ENCODE measurements at places on chromosomes 16 and 17. TPM values are rescaled to one million over a fixed set of nuclear protein-coding genes. Genes with fewer than 3 reads are reported as not detected.
A peak's percentile ranks its signal among the peaks of the same experiment; 100 is the strongest.

- no peak for DNase-seq
Measured at GRCh38 chr16:59878999-59879398, 1144.9 kb upstream of the GOT2 start.

DNA sequence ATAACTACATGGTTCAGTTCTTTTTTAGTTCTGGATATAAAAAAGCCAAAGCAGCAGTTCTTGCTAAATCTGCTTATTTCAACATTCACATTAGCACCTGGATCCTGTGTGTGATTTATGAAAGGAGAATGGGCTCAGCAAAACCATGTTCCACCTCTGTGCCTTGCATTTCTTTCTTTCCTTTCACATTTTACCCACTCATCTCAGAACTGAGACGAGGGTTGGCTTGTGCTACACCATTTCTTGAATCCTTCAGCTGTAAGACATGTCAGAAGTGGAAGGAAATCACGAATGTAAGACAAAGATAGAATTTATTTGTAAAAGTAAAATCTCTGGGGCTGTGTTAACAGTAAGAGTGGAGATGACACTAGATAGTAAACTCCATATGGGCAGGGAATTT is 1.2 kb upstream of the UTP6 start:
- no peak for DNase-seq

- no peak for DNase-seq
Measured at GRCh38 chr17:226108-227077, 44.9 kb upstream of the DOC2B start.

DNA sequence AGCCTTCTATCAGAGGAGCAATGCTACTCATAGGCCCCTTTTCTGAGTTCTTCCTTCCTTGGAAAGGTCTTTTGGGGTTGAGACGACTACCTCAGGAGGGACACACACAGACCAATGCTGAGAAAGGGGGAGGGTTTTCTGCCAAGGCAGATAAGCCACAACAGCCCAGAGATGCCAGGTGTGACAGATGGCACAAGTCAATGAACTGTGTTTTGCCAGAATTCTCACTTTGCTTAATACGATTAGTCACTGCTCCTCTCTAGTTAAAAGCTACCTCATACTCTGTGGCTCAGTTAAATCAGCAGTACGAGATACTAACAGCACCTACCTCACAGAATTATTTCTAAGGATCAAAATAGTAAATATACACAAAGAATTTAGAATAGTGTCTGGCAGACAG is 8.0 kb downstream of the BRD7 start:
- DNase-seq: no peak

DNA sequence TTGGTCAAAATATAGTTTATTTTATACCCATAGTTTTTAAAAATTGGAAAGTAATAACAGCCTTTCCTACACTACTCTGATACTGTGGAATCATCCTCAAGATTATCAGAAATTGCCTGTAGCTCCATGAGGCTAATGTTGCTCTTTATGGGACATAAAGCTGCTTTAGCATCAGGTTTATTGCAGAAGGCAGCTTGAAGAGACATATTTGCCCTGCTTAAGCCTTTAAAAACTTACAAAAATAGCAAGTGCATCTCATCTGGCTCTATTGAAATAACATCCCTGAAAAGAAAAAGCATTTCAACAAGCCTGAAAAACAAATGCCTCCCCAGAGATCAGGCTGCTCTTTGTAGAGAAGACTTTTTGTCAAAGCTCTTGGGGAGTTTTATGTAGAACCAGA is 142.9 kb upstream of the MON1B start:
- DNase-seq: no peak

- no peak for DNase-seq
Measured at GRCh38 chr17:43935204-43935925, 6.9 kb downstream of the PPY start.

GRCh38 chr17:82305727-82306300 is 11.6 kb downstream of the CD7 start:
- no peak for DNase-seq

GRCh38 chr16:88022076-88023042 is 71.1 kb downstream of the BANP start:
- DNase-seq: no peak

DNA sequence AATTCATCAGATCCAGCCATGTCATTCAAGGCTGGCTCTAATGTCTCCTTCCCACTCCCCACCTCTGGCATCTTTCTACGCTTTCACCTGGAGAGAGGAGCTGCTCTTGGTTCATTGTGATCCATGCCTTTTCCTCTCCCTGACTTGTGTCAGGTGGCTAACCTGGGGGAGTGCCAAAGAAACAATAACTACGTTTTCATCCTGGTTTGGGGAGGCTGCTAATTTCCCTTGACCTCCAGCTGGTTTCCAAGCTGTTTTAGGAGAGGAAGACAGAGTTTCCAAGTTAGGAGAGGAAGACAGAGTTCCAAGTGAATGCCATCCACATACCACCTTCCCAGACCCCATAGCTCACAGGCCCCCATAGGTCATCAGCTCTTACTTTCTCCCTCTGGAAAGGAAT is 40.0 kb upstream of the HLF start:
- DNase-seq: no peak

DNA sequence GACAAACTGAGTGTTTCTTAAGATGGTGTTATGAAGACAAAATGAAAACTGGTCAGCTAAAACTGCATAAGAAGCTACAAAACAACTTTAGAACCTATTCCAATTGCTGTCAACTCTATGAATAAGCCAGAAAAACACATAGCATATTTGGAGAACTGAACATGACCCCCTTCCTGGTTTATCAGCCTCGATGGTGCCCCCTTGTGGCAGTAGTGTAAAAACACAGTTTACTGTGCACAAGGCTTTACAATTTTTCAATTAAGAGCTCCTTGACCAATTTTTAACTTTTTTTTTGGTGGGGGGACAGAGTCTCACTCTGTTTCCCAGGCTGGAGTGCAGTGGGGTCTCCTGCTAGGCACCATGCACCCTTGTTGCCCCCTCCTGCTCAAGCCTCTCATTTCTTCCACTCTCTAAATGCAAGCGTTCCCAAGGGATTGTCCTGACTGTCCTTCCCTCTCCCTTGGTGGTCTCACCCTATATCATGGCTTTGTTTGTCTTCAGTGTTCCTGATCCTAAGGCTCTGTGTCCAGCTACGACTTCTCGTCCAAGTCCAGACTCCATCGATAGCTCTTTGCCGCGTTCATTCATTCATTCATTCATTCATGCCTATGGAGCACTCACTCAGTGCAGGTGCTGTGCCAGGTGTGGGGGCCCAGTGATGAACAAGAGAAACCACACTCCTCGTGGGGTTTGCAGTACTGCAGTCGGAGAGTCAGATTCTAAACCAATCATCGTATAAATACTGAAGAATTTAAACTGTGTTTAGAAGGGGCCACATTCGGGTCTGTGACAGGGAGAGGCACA is 7.5 kb downstream of the EIF1 start:
- peak; percentile 73 for DNase-seq

DNA sequence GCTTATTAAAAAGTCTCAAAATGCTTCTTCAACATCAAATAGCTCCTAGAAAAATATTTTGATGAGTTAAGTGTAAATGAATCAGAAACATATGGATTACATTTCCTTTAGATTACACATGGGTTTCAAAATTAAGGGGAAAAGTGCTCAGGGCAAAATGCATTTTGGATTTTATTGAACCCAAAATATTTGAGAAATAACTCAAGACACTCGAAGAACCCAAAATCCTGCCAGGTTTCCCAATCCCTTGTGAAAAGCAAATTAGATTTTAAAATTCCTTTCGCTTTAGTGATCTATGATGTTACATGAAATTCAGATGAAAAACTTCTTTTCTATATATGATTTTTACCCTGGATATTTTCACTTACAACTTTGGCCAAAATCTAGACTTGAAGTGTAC is 847.4 kb upstream of the SOX9 start:
- no peak for DNase-seq

DNA sequence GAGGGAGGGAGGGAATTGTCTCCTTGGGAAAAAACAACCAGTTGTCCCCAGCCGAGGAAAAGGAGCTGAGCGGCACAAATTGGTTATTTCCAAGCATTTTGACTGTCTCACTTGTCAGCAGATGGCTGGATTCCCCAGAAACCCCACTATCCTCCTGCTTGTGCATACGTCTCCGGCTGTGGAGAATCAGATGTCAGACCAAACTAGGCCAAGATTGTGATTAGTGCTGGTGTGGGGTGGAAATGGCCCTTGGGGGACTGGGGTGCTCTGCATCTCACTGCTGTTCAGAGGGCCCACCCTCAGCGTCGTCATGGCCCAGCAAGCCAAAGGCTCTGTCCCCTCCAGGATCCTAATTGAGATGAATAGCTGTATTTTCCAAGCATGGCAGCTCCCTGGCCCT is 131.7 kb upstream of the HSBP1 start:
- no peak for DNase-seq

DNA sequence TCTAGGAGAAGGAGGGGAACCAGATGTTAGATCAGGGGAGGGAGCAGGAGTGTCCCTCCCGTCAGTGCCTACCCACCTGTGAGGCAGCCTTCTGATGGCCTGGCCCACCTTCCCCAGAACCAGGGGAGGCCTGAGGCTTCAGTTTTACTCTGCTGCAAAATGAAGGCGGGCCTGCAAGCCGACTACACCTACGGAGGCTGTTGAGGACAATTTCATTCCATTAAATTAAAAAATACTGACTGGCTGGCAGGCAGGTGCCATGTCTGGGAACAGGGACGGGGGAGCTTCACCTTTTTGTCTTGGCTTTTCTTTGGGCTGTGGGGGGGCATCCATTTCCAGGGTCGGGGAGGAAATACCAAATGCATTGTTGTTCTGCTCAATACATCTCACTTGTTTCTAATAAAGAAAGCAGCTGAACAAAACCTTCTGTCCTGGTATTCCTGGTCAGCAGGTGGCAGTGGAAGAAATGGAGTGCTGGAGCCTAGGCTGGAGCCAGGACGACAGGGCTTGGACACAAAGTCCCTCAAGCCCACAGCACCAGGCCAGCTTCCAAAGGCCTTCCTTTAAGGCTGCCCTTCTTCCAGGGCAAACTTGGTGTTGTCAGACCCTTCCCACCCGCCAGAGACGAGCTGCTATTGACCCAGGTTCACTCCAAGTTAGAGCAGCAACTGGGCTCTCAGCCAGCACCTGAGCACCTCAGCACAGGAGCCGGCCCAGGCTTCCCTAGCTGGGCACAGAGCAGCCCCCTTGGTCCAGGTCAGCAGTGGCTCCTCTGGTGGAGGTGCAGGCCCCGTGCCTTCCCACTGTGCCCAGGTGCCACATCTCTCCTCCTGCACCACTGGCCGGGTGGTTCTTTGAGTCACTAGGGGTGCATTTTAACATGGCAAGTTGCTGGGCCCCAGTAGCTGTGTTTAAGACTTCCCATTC is 23.5 kb downstream of the PLCD3 start:
- peak; percentile 67 for DNase-seq

GRCh38 chr16:63201851-63202250 is 1165.6 kb upstream of the CDH8 start:
- DNase-seq: no peak

GRCh38 chr17:5210091-5210490 is 18.4 kb upstream of the ZNF594 start:
- DNase-seq: no peak

DNA sequence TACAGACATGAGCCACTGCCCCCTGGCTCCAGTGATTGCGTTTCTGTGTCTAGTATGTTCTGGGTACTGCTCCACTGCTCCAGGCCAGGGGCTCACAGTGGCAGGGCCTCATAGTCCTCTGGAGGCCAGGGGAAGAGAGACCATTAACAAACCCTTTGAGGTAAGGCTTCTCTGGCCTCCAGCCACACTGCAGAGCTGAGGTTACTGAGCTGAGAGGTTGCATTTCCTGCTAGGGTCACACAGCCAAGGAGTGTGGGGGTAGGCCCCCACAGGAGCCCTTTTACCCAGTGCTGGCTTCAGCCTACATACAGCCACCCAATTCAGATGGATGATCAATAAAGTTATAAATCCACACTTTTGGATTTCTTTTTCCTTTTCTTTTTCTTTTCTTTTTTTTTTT is 50.4 kb upstream of the DLX4 start:
- no peak for DNase-seq

DNA sequence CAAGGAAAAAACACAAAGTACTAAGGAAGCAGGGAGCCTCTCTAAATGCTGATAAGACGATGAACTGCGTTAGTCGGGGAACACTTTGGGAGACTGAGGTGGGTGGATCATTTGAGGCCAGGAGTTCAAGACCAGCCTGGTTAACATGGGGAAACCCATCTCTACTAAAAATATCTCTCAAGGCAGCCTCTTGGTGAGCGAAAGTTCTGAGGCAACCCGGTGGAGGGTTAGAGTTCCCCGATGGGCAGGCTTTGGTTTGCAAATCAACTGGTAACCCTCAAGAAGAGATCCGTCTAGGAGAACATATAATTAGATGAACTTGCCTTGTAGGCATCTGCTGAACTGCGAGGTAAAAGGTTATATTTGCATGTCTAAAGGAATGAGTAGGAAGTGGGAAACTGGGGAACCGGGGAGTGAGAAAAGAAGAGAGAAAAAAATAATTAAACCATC is 44.6 kb downstream of the WSB1 start:
- no peak for DNase-seq

DNA sequence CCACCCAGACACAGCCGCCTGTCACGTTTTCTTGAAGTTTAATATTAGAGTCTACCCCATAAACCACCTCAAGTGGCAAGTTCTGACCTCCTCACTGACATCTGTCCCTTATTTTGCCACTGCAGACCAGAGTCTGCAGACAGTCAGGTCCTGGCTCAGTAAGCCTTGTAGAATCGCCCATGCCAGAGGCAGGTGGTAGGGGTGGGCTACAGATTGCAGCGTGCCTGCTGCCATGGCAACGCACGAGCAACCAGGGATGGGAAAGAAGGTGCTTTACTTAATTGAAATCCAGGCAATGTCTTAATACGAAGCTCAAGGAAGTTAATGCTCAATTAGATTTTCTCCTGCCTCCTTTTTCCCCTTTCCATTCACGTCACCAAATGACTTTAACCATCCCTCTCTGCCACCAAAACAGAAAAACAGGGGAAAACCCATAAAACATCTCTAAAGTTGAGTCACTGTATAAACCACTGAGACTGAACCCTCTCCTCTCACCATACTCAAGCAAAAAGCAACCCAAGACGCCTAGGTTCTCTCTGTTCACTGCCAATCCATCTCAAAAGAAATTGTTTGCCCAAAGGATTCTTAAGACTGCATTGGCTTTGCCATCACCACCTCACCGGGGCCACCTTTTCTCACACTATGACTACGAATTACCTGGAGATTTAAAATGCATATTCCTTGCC is 228.8 kb downstream of the SLC39A11 start:
- DNase-seq: no peak

DNA sequence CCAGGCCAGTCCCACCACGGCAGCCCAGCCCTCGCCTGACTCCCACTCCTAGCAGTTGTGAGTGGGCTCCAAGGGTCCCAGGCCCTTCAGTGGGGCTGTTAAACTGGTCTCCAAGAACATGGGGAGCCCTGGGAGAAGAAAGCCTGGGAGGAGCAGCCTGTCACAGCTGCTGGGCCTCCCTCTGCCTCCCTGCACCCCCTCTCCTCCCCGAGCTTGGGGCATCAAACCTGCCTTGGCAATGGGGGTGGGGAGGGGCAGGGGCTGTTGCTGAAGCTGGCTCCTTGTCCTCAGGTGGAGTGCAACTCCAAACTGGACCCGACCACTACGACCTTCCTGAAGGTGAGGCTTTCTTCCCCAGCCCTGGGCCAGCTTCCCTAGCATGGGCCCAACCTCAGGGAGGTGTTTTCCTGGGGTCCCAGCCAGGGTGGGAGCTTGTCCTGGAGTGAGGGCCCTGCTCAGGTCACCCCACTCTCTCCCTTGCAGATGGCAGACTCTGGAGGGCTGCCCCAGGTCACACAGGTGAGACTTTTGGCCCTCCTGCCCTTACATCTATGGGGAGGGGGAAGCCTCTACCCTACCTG is 6.6 kb upstream of the SETD6 start:
- no peak for DNase-seq

The FAM83G gene
- 8.1 TPM for total RNA-seq

The IRX6 gene
- not detected for total RNA-seq

The CDRT15L2 gene
- not detected for total RNA-seq

The ANKS4B gene
- not detected for total RNA-seq

The GSG1L gene
- total RNA-seq: 0.60 TPM

The ARHGDIG gene
- total RNA-seq: 0.22 TPM

The NACA2 gene
- total RNA-seq: not detected

All from lung microvascular endothelial cell (primary cell).